ENCODE measurements at places on chromosomes 7 and 10.

GRCh38 chr10:10803278-10803677 lies 214.4 kb upstream of the CELF2 start:
- DNase-seq: no peak

DNA sequence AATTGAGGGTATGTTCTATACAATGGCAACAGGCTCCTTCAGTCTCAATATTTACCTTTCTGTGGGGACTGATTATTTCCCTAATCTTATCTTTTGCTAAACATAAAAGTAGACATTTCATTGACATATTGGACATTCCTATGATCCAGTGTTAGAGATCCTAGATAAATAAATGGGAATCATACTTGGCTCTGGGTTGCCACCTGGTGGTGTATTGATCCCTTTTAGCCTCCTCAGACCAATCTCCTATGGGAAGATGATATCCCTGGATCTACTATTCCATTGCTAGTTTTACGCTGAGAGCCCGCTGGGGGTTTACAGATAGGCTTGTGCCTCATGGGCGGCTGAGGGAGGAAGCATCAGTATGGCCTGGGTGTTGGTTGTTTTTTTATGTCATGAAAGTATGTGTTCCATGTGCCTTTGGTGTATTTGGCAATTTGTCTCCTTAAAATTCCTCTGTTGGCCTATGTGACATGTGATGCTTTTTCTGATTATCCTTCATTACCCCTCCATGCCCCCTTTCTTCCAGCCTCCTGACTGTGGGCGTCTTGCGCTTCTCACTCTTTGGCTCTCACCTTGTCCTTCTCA lies 18.8 kb downstream of the CELF2 start:
- DNase-seq: peak; percentile 50

- peak; percentile 84 for DNase-seq
Observed at GRCh38 chr7:136953386-136953785, 84.9 kb downstream of the CHRM2 start.

DNA sequence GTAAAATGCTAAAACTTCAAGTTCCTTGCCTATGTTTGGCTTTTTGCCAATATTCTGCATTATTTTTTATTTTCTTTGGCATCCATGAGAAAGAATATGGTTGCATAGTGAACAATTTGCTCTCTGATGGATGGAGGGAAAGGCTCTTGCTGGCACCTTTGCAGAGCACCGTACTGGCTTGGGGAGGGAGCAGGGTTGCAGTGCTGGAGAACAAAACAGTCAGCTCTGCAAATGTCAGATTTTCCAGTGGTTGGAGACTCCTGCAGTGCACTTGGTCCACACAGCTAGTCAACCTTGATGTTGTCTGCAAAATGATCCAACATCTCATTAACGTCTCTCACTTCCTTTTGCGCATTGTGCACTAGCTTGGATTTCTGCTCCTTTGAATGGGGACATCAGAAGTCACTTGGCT lies 100.8 kb downstream of the ANLN start:
- DNase-seq: no peak

DNA sequence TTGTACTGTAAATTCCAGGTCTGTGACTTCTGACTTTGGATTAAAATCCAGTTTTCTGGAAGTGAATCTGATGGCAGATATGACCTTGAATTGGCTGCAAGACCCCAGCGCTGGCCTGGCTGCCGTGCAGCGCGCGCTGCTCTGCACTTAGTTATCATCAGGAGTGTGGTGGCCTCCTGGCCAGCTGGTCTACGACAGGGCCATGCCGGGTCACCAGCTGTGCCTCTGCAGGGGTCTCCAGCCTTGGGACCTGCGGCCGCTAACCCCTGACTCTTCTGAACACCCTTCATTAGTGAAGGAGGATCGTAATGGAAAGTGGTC lies 190.7 kb upstream of the SH2B2 start:
- DNase-seq: no peak

DNA sequence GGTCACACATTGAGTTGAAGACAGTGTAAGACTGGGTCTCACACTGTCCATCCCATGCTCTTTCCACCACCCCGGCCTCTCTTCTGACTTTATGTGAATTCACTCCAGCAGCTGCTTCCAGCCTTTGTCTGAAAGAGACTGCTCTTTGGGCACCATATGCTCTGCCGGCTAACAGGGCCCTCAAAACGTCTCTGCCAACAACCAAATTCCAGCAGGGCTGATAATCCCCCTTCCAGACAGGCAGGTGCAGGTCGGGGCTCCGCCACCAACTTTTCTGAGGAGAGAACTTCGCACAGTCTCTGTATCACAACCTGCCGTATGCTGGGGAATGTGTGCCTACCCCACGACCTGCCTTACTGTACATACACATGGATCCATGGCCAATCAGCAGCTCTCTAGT lies 64.3 kb downstream of the PLXNA4 start:
- DNase-seq: no peak

GRCh38 chr10:33410860-33411234 lies 76.4 kb upstream of the NRP1 start:
- DNase-seq: no peak

DNA sequence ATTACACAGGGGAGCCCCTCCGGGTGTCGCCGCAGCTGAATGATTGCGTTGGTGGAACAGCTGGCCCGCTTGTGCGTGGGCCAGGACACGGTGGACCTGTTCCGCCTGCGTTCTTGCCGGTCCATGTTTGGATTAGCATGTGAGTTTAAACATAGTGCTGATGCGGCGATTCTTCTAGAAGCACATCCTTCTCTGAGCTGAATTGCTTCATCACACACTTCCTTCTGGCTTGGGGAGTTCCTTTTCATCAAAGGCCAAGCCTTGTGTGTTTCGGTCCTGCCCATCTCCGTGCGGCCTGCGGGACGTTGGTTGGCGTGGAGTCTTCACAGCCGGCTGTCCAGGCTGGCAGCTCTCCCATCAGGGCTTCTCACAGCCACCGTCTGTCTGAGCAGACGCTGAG lies 45.5 kb upstream of the SLC29A4 start:
- DNase-seq: peak; percentile 49

GRCh38 chr10:484925-485661 lies 204.4 kb downstream of the DIP2C start:
- DNase-seq: no peak

Data from EL (cell line).